SIG-M5 (cell line): ENCODE measurements at places on chromosomes 4 and X.

DNA sequence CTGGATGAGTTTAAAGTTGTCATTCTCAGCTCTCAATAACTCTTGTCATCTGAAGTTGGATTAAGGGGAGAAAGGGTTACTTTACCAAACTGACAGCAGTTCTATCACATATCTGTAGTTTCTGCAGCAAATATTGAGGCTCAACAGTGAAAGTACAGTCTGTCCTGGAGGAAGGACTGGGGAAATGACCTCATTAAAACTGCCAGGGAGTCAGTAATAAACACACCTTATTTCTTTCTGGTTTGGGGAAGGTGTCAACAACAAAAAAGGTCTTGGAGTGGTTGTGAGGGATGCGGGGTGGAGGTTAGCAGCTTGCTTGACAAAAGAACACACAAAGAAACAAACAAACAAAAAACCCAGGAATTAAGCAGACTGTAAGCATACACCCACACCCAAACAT, 1418.0 kb downstream of the STIM2 start:
- no peak for DNase-seq

DNA sequence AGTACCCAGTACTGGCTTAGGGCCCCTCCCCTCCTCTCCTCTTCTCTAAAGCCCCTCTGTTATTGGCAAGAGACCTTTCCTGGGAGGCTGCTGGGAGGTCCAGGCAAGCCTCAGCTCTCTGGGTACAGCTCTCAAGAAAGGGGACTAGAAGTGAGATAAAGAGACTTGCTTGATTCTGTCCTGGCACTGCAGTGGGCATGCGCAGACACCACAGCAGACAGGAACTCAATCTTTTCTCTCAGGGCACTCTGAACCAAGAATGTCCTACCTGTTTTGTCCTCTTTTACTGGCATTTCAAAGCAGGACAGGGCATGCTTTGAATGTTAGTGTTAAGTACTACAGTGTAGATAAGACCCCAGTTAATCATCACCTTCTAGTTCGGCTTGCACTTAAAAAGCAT, 74.9 kb downstream of the NYX start:
- no peak for DNase-seq

GRCh38 chr4:142331646-142332045, 514.5 kb downstream of the INPP4B start:
- DNase-seq = no peak

GRCh38 chrX:130075777-130076176, 34.5 kb downstream of the ELF4 start:
- DNase-seq = no peak

- DNase-seq = no peak
Observed at GRCh38 chr4:176451443-176451842, 131.7 kb downstream of the SPCS3 start.

GRCh38 chrX:12804655-12805054, 13.4 kb downstream of the PRPS2 start:
- no peak for DNase-seq
